ENCODE measurements at places on chromosomes 2 and 18. TPM values are rescaled to one million over a fixed set of nuclear protein-coding genes. Genes with fewer than 3 reads are reported as not detected.

PLA2R1 gene
- 1.1 TPM for total RNA-seq

RBBP8 gene
- 17.0 TPM for total RNA-seq

GRCh38 chr2:217478831-217479455 lies 523.9 kb downstream of the TNS1 start:
- no peak for DNase-seq

DNA sequence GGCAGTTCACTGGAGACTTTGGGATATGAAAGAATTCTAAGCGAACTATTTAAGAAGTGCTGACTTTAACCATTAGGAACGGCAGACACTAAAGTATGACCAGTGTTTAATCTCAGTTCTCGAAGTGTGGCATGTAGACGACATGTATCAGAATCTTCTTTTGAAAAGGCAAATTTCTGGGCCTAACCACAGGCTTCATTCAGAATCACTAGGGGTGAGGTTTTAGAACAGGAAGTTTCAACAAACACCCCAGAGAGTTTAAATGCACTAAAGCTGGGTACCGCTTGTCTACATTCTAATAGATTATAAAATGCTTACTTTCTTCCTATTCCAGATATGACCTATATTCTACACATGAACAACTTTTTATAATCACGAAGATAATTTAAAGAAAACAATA lies 180.3 kb downstream of the ANKRD44 start:
- DNase-seq = no peak

DNA sequence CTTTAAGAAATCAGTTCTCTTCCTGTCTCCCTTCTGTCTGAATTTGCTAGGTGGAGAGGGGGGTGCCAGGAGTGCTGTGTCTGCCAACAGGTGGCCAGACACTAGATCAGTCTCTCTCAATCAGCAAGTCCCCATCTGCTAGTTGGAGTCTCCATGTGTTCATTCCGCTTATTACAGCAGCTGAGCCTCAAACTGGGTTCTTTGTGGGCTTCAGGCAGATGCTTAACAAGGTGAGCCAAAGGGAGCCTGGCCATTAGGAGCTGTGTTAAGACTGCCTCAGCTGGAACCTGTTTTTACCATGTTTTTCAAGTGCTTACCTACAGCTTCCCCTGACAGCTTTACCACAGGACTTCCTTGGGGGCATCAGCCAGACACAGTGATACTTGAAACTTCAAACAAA lies 401.9 kb downstream of the LRP1B start:
- no peak for DNase-seq

DNA sequence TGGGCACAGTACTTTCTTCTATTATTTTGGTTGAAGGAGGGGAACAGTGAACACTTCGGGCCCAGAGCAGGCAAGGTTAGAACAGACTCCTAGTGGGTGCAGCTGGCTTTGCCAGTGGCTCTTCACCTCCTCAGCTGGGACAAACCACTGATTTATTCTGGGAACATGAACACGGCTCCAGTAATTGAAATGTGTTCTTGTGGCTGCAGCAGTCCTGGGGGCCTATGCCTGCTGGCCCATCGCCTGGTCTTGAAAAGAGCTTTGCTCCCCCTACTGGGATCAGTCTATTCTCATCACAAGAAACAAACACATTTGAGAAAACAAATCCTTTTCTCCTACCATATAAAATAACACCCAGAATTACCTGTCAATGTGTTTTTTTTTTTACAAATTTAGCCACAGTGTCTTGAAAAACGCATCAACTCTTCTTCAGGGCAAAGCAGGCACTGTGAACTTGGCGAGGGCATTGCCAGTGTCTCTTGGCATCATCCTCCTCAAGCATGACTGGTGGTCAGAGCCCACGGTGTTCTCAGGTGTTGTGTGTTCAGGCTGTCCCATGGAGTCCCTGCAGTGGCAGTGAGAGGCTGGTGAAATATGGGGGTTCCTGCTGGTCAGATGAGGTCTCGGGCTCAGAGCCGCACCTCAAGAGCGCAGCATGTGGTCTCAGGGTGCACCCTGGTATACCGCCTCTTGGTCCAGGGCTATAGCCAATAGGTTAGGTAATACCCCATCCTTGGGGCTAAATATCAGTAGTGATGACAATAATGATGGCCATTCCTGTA lies 51.3 kb downstream of the RNF144A start:
- no peak for DNase-seq

DNA sequence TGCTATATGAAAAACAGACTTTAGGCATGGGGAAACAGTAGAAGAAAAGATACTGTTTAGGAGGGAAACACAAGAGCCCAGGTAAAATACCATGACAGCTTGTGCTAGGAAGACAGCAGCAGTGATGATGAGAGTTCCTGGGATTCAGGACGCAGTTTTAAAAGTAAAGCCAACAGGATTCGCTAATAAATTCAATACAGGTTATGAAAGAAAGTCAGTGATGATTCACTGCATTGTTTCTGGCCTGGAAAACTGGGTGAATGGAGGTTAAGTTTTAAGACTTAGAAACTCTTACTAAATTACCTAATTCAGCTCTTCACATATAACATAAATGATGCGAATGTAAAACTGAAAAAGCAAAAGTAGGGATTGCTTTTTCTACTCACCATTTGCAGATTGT lies 27.9 kb upstream of the RNU4ATAC start:
- DNase-seq = no peak

SIX3 gene
- total RNA-seq = not detected

C2orf72 gene
- total RNA-seq = 12.8 TPM

OBSL1 gene
- total RNA-seq = 82.7 TPM

DNA sequence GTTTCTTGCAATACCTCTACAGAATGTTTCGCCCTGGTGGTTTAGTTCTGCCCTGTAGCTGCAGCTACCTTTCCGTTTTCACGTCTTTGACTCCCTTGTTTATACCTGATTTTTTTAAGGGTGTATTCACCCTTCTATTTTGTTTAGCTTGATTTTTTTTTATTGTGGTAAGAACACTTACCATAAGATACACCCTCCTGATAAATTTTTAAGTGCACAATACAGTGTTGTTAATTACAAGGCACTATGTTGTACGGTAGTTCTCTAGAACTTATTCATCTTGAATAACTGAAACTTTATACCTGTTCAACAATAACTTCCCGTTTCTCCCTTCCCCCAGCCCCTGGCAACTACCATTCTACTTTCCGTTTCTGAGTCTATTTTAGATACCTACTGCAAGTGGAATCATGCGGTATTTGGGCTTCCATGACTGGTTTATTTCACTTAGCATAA lies 48.9 kb upstream of the NABP1 start:
- no peak for DNase-seq

MPP4 gene
- total RNA-seq = not detected

Data from Caki2 (cell line).